Epithelial cell of proximal tubule (primary cell): ENCODE measurements at places on chromosomes 5 and 9. TPM values are rescaled to one million over a fixed set of nuclear protein-coding genes. Genes with fewer than 3 reads are reported as not detected.

FOXD4L4 gene
- total RNA-seq = not detected in 2 replicates

CEP120 gene
- total RNA-seq = 13.7 and 14.4 TPM in 2 replicates

FYB1 gene
- total RNA-seq = not detected in 2 replicates

IQGAP2 gene
- 0.80 and 1.3 TPM in 2 replicates for total RNA-seq

PCDHGA4 gene
- 0.22 and 0.92 TPM in 2 replicates for total RNA-seq

DNA sequence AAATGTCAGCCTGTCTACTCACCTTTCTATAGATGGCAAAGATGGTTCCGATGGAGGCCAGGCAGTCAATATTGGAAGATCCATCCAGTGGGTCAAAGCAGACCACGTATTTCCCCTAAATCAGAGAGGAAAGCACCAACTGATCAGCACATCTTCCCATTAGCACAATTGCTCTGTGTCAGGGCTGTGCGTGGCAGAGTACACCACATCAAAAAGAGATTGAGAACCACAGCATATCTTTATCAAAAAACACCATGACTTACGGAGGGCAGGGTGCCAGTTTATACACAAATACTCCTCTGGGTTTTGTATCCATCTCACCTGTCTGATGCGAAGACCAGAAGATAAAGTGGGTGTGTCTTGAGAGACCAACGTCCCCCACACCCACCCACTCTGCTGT is 9.1 kb downstream of the FBP2 start:
- no peak for DNase-seq

DNA sequence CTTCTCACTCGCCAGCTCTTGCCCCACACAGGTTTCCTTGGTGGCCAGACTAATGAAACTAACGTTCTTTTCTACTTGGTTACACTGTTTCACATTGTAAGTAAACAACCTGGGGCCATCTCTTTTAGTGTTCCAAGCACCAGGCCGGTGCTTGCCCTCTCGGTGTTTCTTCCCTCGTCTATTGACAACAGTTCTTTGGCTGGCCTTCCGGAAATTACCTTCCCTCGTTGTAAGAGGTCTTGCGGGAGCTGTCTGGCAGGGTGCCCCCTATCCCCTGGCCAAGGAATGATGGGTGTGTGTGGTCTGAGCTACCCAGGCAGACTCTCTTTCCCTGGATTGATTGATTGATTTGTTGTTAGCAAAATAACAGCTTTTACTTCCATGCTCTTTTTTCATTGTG is 918 bp upstream of the MYMK start:
- no peak for DNase-seq

- DNase-seq = no peak
These were observed 47.9 kb upstream of the HSPA9 start for GRCh38 chr5:138623053-138623452.
